ENCODE measurements at places on chromosomes 2 and 18. TPM values are rescaled to one million over a fixed set of nuclear protein-coding genes. Genes with fewer than 3 reads are reported as not detected.

MYO7B gene
- total RNA-seq = under 0.01 TPM

LYG2 gene
- total RNA-seq = not detected

GRCh38 chr18:73785300-73785699, 362.3 kb downstream of the FBXO15 start:
- peak; percentile 9 for DNase-seq

DNA sequence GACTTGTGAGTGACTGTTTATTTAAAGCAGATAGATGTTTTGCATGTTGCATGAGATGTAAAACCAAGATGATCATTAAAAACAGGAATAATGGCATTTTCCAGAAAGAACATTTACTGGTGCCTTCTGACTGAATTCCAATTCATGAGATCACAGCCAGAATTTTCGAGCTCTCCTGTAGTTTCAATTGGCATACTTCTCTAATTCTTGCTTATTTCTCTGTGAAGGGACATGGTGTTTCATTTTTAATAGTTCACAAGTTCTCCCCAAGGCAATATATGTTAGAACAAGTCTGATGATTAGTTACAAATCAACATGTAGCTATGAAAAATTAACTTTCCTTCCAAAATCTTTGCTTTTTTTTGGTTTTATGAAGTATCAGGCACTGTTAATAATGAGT, 105.7 kb downstream of the PDE1A start:
- DNase-seq = no peak

GRCh38 chr2:99066075-99066958, 75.2 kb upstream of the C2orf15 start:
- peak; percentile 70 for DNase-seq

- peak; percentile 42 for DNase-seq
Measured at GRCh38 chr2:175807031-175807873, 194.8 kb downstream of the LNPK start.

GRCh38 chr2:178380763-178381162, 70.2 kb downstream of the PRKRA start:
- DNase-seq = no peak

DNA sequence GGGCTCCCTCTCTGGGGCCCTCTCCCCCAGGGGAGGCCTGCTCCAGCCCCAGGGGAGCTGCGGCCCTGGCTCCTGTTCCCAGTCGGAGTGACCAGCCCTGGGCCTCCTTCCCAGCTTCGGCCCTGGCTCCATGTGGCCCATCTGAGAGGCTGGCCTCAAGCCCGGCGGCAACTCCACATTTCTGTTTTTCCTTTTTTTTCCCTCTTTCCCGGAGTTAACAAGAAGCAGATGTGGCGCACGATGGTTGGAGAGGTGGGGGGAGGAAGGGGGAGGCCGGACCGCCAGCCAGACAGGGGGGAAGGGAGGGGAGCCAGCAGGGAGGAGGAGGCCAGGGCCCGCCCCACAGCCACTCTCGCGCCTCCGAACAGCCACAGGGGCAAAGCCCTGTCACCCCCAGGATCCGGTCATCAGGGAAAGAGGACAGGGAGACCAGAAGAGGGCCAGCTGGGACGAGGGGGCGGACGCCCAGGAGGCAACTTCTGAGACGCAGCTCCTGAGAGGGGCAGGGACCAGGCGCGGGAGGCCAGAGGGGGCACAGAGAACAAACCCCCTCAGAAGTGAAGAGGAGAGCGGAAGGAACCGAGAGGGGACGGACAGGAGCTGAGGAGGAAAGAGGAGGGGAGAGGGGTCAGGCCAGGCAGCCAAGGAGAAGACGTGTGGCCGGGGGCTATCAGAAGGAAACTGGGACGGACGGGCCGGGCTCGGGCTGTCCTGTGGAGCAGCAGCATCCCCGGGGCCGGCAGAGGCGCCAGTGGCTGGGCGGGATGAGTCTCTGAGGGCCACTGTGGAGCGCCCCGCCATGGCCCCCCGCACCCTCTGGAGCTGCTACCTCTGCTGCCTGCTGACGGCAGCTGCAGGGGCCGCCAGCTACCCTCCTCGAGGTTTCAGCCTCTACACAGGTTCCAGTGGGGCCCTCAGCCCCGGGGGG, at the start of gene EMILIN1:
Gene EMILIN1, plus strand, starts transcription at position 349 of the 928 bp plus-strand sequence. Its CDS starts 451 bp downstream, at position 800.
- peak; percentile 96 for DNase-seq

GRCh38 chr18:70288171-70288850, 534 bp upstream of the SOCS6 start:
- peak; percentile 74 for DNase-seq

GRCh38 chr18:38695559-38696280, 1130.1 kb upstream of the CELF4 start:
- DNase-seq = peak; percentile 18

- DNase-seq = peak; percentile 79
Measured at GRCh38 chr2:71336802-71337201, 5.2 kb downstream of the ZNF638 start.
